MG63 (cell line): ENCODE measurements at places on chromosomes 2 and 18. TPM values are rescaled to one million over a fixed set of nuclear protein-coding genes. Genes with fewer than 3 reads are reported as not detected.

The CDK15 gene
- total RNA-seq: 2.7 and 6.5 TPM in 2 replicates

The CROCC2 gene
- not detected in 2 replicates for total RNA-seq

DNA sequence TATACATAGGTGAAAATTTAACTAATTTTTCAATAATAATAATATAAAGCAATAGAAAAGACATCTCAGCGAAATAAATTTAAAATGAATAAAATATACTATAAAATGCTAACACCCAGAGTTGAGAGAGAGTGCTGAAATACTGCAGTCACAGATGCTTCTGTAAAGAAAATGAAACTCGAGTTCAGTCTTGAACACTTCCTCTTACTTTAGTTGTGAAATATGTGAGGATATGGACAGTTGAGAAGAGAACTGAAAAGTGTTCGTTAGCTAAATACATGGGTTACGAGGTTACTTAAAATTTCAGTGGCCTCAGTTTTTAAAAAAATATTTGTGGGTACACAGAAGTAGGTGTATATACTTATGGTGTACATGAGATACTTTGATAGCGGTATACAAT, 106.8 kb downstream of the DNAH7 start:
- no peak for DNase-seq

- DNase-seq: no peak
Observed at GRCh38 chr2:205582366-205582765, 99.9 kb upstream of the NRP2 start.

GRCh38 chr2:65319072-65319673, 91.5 kb downstream of the ACTR2 start:
- no peak for DNase-seq

DNA sequence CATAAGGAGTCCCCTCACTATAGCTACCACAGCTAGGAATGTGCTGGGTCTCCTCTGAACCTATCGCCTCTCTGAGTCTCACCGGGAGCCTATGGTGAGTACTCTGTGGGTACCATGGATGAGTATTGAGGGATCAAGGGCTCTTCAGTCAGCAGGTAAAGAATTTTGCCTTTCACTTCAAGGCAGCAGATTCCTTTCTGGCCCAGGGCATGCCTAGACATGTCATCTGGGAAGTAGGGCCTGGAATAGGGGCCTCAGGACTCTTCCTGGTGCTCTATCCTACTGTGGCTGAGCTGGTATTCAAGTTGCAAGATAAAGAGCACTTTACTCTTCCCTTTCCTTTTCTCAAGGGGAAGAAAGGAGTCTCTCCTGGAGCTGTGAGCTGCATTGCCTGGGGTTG, 85.6 kb upstream of the LHCGR start:
- no peak for DNase-seq

DNA sequence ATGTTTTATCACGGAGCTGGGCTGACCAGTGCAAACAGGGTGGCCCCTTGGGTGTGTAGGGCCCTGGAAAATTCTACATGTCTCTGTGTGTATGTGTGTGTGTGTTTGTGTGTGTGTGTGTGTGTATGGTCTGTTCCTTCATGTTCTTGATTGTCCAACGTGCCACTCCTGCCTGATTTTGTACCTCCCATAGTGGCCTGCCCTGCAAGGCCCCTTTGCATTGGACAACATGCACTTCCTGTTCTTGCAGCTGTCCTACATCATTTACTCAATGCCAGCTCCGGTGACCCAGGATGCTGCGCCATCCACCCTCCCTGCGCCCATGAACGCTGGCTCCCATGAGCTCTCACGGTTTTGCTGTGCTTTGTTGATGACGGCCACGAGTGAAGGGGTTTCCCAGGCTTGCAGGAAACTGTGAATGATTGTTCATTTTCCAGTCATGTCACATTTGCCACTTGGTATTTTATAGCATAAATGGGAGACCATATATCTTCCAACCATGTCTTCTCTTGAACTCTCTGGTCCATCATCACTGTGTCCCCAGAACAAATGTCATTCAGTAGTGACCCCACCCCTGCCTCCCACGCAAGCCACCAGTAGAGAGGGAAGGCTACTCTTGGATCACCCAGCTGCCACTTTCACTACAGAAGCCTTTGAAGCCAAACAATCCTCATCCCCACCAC, 69.7 kb upstream of the NCK2 start:
- DNase-seq: no peak
